Coronary artery (tissue), 2 donors: ENCODE measurements at places on chromosomes 11 and 22.

GRCh38 chr11:106321601-106322000 lies 244.1 kb downstream of the AASDHPPT start:
- DNase-seq, result no peak

DNA sequence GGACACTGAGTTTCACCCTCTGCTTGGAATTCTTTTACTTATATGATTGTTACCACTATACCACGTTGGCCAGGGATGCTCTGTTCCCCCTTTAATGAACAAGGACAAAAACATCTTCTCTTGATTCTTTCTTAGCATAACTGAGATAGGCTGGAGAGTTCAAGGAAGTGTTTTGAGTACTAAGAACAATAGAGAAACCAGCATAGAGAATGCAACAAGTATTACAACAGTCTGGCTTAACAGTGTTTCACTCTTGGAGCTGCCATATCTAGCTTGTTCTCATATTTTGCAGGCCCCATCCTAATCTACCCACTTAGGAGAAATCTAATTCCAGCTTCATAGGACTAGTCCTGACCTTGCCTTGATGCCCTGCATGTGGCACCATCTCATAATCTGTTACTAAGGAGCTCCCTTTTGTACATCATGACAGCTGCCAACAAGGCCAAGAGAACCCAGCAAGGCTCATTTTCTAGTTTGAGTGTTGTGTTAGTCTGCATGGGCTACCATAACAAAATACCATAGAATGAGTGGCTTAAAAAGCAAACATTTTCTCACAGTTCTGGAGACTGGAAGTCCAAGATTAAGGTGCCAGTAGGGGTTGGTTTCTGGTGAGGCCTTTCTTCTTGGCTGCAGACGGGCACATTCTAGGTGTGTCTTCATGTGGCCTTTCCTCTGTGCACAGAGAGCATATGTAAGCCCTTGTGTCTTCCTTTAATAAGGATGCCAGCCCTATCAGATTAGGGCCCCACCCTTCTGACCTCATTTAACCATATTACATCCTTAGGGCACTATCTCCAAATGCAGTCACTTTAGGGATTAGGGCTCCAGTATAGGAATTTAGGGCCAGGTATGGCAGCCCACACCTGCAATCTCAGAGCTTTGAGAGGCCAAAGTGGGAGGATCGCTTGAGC lies 37.8 kb downstream of the PACS1 start:
- DNase-seq, result no peak

DNA sequence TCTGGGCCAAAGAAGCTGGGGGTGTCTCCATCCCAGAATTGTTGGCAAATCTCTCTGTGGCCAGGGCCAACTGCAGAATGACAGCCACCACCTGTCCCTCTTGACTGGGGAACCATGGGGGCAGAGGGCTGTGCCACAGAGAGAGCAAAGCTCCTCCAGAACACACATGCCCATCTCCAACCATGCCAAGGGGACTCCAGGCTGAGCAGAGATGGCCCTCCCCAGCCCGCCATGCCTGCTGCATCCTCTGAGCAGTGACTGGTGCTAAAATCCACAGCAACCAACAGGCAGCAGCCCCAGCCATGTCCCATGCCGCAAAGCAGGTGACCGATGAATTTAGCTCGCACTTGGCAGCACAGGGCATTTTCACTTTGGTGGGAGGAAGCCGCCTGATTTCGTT lies 45.0 kb downstream of the LARGE1 start:
- DNase-seq, result no peak

DNA sequence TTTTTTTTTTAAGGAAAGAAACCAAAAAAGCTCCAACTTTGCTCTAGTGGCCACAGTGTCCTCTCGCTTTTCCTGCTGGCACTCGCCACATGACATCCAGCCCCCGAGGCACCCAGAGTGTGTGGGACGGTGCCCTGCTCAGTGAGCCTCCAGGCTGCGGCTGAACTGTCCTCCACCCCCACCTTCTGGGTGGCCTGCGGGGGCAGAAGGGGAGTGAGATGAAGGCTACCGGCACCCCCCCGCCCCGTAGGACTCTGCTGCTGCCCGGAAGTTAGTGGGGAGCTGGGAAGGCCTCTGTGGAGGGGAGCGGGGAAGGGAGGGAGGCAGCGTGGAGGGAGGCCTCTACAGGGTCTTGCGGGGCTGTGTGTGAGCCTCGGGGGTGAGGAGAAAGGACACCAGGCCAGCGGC lies 264.4 kb downstream of the CTTN start:
- DNase-seq, result no peak

DNA sequence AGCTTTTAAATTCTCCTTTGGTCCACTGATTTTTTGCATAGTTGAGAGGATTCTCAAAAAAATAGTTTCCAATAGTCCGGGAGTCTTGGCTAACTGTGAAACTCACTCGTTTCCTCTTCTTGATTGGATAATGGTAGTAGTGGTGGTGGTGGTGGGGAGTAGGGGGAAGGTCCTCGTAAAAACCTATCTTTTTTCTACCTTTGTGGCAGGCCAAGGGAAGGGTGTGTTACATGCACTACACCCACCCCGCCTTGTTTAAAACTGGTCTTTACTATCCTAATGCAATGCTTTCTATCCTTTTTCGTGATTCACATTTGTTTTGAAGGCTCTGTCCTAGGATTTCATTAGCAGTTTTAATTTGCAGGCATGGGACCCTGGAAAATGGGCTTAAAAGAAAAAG lies 4.8 kb downstream of the TEAD1 start:
- no peak for DNase-seq

DNA sequence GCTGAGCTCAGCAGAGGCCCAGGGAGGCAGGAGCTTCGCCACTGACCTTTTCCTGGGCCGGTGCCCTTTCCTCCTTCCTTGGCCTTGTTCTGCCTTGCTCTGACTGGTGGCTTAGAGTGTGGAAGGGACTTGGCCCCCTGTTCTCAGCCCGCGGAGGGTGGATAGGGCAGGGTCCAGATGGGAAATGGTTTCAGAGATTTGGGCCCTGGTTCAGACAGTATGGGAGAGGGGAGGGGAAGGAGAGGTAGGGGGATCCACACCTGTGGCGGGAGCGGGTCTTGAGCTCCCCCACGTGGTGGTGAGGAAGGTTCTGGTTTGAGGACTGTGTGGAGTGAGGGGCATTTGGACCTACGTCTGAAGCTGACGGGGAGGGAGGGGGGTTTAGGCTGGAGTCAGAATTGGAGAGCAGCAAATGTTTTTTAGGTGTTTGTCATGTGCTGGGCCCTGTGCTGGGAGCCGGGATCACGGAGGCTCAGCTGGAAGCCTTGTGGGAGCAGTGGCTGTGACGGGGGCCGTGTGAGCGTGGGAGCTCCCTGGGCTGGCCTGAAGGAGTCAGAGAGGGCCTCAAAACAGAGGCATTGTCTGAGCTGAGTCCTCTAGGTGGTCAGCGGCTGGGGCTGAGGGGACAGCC lies 27.2 kb downstream of the SHANK3 start:
- DNase-seq, result no peak

- DNase-seq, result no peak
Observed at GRCh38 chr11:119107538-119108145, 498 bp downstream of the C2CD2L start.

GRCh38 chr11:13108416-13108815 lies 99.3 kb downstream of the RASSF10 start:
- DNase-seq, result no peak

DNA sequence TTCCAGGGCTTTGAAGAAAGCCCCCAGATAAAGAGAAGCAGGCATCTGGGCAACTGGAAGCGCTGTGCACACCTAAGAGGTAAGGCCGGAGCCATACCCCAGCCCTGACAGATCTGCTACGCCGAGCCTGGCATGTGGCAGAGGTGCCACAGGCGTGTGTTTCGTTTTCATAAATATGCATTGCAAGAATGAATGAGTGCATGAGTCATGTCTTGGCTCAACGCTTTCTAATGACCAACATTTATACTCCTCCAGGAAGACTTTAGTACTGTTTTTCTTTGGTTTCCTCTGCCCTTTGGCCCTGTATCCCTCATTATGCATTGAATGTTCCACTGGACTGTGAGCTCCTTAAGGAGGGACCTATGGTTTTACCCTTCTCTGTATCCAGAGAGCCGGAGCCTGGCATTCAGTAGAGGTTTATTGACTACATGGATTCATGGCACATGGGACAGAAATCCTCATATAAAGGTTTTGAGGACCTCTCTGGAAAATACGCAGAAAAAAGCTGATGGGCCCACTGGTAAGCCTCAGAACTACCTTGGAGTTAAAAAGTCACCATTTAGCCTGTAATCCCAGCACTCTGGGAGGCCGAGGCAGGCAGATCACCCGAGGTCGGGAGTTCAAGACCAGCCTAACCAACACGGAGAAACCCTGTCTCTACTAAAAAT lies 38.9 kb upstream of the CSNK2A3 start:
- no peak for DNase-seq

GRCh38 chr11:130370845-130371590 lies 56.3 kb upstream of the ZBTB44 start:
- DNase-seq, result no peak

GRCh38 chr11:119511614-119512306 lies 88.8 kb upstream of the THY1 start:
- DNase-seq, result no peak

DNA sequence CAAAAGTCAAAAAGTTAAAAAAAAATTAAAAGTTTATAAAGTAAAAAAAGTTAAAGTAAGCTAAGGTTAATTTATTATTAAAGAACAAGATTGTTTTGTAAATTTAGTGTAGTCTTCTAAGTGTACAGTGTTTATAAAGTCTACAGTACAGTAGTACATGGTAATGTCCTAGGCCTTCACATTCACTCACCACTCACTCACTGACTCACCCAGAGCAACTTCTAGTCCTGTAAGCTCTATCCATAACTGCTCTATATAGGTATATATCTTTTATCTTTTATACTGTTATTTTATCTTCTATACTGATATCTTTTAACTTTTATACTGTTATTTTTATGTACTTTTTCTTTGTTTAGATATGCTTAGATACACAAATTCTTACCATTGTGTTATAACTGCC lies 11.2 kb downstream of the C2CD3 start:
- no peak for DNase-seq

DNA sequence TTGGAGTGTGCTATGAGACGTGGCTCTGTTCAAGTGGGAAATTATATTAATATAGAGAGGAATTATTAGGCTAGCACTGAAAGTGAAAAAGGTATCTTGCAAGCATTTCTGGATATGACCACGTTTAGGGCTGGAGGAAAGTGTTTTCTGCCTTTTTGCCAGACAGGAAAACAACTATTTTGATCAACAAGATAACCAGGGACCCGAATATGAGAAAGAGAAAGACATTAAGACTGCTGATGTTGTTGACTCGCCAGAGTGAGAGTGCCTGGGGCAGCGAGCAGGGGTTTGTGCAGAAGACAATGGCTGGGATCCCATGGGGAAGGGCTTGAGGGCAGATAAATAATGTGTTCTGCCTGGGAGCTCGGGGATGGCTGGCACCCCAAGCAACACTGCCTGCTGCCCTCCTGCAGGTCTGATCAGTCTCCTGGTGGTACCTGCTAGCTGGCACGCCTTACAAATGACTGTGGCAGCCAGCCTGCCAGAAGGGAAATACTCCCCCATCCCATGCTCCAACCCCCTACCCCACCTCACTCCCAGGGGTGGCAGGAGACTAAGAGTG lies 23.1 kb upstream of the CHST1 start:
- no peak for DNase-seq

GRCh38 chr22:39574779-39575551 lies 4.4 kb downstream of the CACNA1I start:
- no peak for DNase-seq

GRCh38 chr11:65414776-65415498 lies 7.7 kb upstream of the NEAT1 start:
- DNase-seq, result peak; percentile 71

GRCh38 chr11:70272009-70272408 lies 1.5 kb downstream of the PPFIA1 start:
- DNase-seq, result no peak

DNA sequence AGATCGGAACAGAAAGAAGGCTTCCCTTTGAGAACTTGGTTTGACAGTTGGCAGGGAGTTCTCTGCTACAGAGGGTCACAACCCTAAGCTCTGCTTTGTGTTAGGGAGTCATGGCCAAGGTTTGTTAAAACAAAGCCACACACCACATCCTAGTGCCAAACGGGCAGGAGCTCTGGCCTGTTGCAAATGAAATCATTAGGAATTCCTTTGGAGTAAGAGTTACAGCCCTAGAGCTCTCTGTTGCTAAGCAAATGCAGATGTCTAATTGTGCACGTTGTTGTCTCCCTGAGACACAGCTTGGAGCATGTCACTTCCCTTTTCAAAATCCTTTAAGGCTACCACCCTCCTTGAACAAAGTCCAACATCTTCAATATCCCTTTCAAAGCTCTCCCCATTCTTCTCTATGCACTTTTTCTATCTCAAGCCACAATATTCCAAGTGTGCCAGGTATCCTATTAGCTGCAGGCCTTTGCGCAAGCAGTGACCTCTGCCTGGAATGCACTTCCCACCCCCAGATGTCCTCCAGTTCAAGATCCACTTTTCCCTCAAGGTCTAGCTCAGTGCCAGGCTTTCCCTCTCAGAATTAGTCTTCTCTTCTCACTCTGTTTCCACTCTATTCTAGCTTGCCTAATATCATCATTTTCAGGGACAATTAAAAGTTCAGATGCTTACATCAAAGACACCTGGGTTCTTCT lies 253.7 kb upstream of the POU2AF2 start:
- no peak for DNase-seq

DNA sequence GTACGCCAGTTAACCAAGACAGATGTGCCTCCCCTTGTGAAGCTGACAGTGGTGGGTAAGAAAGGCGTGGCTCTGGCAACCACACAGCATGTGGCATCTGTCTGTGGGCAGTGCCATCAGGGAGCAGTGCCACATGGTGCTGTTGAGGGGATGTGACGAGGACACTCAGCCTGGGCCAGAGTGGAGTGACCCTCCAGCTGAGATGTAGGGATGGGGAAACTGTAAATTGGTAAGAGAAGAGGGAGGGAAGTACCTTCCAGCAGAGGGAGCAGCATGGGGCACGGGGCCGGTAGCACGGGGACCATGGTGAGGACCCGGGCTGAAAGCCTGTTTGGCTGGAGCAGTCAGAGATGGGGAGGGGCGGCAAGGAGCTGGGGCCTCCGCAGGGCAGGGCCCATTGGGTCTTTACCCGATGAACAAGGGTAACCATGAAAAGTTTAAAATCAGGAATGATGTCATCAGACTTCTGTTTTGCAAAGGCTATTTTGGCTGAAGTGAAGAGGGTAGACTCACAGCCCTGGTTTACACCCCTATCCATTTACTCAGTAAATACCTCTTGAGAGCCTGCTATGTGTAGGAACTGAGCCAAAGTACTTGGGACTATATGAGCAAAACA lies 10.4 kb downstream of the TMPRSS6 start:
- no peak for DNase-seq

DNA sequence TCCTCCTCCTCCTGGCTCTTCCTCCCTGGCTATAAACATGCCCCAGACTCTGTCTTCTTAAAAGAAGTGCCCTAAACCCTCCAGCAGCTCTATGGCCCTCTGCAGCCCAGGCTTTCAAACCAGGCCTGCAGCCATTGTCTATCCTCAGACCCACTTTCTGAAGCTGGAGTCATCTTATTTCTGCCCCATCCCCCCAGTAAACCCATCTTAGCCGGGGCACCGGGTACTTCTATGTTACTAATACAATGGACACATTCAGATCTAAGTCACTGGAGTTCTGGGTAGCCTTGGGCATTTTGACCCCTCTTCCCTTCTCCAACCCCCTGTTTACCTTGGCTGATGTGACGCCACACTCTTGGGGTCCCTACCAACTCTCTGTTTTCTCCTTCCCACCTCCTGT lies 29.7 kb upstream of the CACNG2 start:
- DNase-seq, result peak; percentile 22
